ENCODE measurements at places on chromosomes 16 and 17.
A peak's percentile ranks its signal among the peaks of the same experiment; 100 is the strongest.

GRCh38 chr16:4272114-4272956, 488 bp downstream of the TFAP4 start:
- DNase-seq, result no peak

- DNase-seq, result no peak
Measured at GRCh38 chr16:79758615-79759346, 158.2 kb upstream of the MAF start.

DNA sequence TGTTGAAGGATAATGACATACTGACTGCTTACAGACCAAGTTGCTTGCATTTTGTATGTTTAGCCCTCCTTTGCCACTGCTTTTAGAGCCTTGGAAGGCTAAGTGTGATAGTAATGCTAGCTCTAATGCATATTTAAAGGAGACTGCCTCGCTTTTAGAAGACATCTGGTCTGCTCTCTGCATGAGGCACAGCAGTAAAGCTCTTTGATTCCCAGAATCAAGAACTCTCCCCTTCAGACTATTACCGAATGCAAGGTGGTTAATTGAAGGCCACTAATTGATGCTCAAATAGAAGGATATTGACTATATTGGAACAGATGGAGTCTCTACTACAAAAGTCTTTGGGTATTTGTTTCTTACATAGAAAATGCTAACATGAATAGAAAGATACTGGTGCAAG, 19.1 kb downstream of the CAPNS2 start:
- DNase-seq, result no peak

GRCh38 chr17:80526116-80526910, 18.3 kb upstream of the RPTOR start:
- no peak for DNase-seq

DNA sequence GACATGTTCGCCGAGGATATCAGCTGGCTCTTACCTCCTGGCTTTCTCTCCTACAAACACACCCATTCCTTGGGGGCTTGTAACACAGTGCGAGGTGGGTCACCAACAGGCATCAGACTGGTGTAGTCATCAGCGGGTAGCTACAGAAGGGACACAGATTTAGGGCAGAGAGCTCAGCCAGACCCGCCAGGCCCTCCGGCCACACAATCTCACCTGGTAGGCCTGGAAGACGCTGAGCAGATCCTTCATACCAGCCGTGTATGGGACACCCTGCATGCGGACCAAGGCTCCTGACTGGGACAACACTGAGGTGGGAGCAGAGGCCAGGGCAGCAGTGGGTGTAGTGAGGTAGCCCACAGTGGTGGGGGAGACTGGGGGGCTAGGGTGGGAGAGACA, 5.8 kb downstream of the ESRP2 start:
- no peak for DNase-seq

GRCh38 chr17:81123052-81124048, 42.0 kb upstream of the PVALEF start:
- DNase-seq, result no peak

DNA sequence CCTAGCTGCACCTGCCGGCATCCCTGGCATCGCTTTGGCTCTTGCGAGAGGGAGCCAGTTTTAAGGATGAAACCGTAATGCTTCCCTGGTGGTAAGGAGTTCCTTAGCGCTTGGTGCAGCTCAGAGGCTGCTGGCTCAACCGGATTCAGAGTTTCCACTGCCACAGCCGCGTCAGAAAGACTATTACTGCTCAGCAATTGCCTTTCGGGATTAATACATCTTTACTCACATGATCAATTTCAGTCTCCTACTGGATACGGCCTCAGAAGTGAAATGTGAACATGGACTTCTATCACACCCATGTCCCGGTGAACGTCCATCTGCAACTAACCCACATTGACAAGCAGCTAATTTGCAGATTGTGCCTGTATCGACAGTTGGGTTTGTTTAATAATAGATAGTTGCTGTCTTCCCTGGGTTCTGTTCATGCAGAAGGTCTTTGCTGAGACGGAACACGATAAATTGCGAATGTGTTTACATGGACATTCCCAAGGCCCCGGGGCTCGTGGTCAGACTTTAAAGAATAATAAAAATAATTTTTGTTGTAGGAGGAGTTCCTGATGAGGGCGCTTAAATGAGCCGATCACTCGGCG, 175.4 kb downstream of the ENGASE start:
- no peak for DNase-seq

GRCh38 chr16:8975039-8975438, 11.3 kb upstream of the USP7 start:
- no peak for DNase-seq

GRCh38 chr16:68310437-68310773, 341 bp downstream of the SLC7A6OS start:
- DNase-seq, result no peak

GRCh38 chr16:57757326-57757786, 21.8 kb downstream of the KATNB1 start:
- peak; percentile 99 for DNase-seq

DNA sequence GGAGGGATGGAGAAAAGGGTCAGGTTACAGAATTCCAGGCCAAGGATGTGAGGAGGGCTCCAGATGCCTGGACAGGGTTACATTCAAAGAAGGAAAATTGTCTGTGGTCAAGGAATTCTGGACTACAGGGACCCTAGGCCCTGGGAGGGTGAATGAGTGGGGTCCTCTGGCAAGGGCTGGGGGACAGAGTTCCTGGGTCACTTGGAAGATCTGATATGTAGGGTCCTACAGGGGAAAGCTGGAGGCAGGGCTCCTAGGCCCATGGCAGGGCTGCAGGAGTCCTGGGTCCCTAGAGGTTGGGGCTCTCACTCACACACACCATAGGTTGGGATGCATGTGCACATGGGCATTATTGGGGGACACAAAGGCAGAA, 46.3 kb upstream of the ACSM2B start:
- no peak for DNase-seq

- DNase-seq, result peak; percentile 83
Measured at GRCh38 chr17:49494986-49495841, at the start of gene NGFR. Gene NGFR, plus strand, starts transcription at chr17:49495293. Its CDS starts 125 bp downstream, at chr17:49495418.

DNA sequence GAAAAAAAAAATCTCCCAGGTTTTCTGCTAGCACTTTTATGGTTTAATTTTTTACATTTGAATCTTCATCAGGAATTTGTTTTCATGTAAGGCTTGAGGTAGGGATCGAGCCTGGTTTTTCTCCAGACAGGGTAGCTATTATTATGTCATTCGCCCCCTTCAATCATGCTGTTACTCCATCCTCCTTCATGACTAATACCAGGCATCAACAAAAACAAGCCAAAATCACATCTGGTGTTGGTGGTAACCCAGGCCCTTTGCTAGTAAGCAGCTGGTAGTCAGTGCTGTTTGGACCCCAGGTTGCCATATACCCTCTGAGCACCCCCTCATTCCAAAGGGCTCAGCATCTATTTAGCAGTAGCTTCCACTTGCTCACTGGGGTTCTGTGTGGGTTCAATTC, 29.5 kb downstream of the DRC3 start:
- DNase-seq, result no peak

DNA sequence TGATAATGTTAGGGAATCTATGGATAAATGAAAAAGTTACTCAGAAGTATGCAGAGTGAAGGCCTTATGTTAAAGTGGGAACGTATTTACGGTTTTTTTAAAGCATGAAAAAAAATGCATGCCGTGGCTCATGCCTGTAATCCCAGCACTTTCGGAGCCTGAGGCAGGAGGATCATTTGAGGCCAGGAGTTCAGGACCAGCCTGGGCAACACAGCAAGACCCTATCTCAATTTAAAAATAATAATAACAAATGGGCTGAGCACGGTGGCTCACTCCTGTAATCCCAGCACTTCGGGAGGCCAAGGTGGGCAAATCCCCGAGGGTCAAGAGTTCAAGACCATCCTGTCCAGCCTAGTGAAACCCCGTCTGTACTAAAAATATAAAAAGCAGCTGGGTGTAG, 6.0 kb downstream of the POLR2A start:
- DNase-seq, result no peak

DNA sequence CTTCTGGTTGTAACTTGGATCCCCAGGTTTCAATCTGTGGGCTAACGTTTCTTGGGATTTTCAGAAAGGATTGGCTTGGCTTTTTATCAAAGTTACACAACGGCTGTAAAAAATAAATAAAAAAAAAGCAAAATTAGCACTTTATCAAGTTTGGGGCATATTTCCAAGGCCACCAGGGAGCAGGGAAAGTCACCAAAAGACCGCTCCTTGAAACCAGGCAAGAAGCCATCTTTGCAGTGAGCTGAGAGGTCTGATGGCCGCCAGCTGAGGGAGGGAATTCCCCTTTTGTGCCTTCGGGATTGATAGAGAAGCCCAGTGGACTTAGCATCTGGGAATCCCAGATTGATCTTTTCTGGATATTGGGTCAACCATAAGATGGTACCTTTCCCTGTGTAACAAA, 192.2 kb downstream of the WWOX start:
- no peak for DNase-seq

DNA sequence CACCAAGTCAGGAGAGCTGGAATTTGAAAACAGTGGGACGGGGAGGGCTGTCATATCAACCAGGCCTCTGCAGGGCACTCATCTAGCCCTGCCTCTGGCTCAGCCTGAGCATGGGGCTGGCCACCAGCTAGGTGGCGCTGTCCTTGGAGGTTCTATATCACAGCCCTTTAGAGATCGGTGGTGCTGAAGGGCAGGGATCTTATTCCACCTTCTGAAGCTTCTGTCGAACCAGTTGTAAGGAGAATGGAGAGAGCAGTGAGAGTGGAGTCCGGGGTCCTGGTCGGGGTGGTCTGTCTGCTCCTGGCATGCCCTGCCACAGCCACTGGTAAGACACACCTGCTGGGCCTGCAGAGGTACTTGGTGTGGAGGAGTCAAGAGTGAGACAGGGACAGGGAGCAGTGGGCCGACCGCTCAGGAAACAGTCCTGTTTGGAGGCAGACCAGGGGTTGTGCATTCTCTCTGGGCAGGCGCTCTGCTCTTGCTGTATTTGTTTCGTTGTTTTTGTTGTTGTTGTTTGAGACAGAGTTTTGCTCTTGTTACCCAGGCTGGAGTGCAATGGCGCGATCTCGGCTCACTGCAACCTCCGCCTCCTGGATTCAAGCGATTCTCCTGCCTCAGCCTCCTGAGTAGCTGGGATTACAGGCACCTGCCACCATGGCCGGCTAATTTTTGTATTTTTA, at the start of gene CES3:
CES3 (plus strand) TSS at position 202 of the 680 bp plus-strand sequence; CDS start at position 244, 42 bp downstream.
- DNase-seq, result peak; percentile 47

DNA sequence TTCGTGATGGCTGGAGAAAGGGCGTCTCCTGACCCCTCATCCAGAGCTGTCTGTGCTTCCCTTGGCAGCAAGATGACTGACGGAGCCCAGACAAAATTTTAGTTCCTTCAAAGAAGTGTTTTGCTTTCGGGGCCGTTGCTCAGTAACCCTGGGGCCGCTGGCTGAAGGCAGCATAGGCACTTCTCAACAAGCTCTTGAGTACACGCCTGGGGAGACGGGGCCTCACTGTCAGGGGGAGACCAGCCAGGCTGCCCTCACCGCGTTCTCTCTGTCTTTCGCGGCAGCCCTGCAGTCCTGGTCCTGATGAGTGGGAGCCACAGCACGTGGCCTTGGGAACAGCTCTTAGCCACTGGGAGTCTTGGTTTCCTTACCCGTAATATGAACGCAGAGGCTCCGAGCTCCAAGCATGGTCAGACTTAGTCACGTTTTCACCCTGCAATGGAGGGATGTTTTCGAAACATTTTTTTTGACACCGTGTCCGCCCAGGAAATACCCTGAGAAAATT, 86.0 kb downstream of the IRF8 start:
- DNase-seq, result no peak

DNA sequence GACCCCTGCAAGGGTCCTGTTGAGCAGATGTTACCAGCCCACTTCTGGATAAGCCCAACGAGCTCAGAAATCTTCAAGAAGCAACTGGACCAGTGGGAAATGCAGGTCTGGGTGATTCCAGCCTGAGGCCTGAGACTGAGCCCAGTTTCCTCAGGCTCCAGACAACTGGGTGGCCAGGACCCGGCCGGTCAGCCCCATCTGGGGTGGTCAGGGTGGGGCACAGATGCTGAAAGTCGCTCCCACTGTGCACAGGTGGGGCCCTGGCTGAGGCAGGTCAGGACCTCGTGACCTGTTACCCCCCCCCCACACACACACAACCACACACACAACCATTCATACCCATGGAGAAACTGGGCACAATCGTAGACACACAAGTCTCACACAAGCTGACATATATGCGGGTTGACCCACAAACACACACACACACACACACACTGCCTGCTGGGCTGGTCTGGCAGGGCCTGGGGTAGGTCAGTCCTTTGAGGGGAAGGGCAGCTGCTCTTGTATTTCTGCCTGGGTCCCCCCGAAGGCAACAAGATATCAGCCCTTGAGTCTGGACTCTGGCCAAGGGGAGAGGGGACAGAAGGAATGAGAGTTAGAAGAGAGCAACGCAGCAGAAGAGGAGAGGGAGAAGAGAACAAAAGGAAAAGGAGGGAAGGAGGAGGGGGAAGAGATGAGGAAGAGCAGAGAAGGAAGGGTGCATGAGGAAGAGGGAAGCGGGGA, 99.0 kb upstream of the CDH5 start:
- no peak for DNase-seq

DNA sequence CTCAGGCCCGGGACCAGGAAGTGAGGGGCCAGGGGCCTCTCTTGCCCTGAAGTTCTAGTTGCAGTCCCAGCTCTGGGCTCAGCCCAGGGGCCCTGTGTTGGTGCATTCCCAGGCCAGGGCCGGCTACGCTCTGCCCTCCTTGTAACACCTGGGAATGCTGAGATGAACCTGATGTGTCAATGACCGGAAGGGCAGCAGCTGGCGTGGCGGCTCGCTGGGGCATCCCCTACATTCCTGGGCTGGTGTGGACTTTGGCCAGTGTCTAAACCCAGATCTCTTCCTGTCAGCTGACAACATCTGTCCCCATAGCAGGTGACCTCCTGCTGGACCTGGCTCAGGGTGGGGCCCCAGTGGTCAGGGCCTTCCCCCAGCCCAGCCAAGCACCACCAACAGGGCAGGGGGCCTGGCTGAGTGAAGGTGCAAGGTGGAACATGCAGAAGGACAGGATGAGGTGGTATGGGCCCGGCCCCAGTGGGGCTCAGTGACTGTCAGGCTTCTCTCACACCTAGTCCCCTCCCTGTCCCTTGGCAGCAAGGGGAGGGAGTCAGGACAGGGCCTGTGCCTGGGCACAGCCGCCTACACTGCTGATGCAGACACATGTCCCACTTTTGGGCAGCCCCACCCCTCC, 15.9 kb downstream of the FAM83G start:
- DNase-seq, result no peak

DNA sequence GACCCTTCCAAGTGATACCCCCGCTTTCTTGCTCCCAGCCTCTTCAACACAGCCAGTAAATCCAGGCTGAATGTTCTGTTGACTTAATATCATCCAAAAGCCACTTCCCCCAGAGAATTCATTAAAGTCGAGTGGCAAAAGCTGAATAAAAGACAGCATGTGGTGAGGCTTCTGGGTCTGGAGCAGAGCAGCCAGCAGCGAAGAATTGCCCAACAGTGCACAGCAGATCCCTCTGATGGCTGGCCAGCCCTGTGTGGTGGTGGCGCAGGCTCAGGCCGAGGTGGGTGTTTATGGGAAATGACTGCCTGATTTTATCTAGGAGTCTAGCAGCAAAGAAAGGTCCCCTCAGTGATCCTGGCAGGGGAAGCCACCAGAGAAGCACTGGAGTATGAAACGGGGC, 30.3 kb upstream of the RCVRN start:
- no peak for DNase-seq

GRCh38 chr16:26665166-26665939, 401.4 kb upstream of the C16orf82 start:
- no peak for DNase-seq

- no peak for DNase-seq
Measured at GRCh38 chr17:3503285-3503684, 27.5 kb downstream of the ASPA start.

All from GM12892 (cell line).